ENCODE measurements at places on chromosomes 3 and 15. TPM values are rescaled to one million over a fixed set of nuclear protein-coding genes. Genes with fewer than 3 reads are reported as not detected.

Gene CLDN1
- 151 TPM for total RNA-seq

Gene IMP3
- total RNA-seq: 76.2 TPM

Gene USP13
- total RNA-seq: 18.5 TPM

Gene TMEM40
- not detected for total RNA-seq

Gene GNAT1
- not detected for total RNA-seq

Gene HESX1
- total RNA-seq: 1.7 TPM
